Astrocyte of the spinal cord (primary cell): ENCODE measurements at places on chromosomes 5 and 9.

DNA sequence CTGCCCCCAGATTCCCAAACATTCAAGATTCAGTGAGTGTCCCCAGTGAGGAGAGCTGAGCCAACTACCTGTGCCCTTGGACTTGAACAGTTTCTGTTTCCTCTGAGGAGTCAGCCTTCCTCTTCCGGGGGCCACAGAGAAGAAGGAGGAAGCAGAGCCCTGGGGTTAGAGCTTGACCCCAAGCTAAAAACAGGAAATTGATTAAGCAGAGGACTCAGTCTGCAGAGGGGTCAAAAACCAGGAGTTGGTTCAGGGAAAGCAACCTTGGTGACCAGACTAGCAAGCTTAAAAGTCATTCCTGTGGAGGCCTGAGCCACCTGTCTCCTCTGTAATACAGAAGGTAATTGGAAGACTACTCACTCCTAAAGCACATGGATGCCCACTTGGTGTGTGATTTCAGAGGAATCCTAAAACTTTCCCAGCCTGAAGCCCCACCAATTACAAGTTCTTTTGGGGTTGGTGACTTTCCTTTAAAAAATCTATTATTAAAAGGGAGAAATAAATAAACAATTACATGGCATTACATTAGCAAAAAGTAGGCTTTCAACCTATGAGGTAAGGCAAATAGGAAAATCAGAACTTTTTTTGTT is 64.2 kb upstream of the SELENOP start:
- DNase-seq: no peak

DNA sequence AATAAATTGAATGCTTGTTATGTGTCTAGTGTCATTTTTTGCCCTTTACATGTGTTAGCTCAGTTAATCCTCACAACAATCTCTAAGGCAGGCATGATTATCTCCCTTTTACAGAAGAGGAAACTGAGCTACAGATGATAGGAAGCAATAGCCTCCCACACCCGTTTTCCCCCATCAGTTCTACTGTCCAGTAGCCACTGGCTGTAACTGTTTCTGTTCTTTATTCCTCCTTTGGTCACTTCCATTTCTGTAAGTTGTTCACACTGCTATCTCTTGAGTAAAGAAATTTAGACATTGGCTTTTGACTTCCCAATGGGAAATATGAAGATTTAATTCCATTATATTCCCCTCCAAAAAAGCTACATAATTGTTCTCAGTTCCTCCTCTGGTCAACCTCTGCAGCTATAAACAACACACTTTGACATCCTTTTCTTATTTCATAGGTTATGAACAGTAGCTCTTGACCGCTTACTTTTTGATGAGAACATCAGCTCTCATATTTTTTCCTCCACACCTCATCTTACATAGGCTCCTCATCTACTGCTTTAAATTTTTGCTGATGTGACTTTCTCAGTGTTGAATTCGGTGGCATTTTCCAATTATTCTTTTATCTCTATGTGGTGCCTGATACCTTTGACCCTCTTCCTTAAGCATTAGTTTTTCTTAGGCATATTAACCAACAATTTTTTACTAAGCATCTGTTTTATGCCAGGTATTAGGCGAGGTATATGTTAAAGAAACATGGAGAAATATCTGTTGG is 21.4 kb downstream of the SPZ1 start:
- no peak for DNase-seq

DNA sequence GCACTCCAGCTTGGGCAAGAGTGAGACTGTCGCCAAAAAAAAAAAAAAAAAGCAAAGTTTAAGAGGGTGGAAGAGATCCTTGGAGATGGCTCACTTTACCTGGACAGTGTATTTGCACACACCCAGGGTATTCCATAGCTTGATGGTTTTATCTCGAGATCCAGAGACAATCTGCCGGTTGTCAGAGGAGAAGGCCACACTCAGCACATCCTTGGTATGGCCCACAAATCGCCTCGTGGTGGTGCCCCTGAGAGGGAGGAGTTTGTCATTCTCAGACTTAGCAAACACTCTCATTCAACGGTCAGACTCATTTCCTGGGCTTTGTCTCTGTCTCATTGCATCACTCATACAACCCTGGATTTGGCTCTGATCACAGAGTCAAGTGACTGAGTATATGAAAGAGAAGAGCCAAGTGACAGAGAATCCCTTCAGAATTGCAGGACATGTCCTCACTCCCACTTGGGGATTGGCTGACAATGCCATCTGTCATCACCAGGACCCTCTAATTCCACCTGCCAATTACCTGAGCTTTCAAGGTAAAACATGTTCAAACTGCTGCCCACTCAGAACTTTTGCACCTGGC is 2.2 kb downstream of the RACK1 start:
- peak; percentile 77 for DNase-seq

GRCh38 chr5:134247428-134248224 is 21.8 kb upstream of the PPP2CA start:
- DNase-seq: peak; percentile 90

DNA sequence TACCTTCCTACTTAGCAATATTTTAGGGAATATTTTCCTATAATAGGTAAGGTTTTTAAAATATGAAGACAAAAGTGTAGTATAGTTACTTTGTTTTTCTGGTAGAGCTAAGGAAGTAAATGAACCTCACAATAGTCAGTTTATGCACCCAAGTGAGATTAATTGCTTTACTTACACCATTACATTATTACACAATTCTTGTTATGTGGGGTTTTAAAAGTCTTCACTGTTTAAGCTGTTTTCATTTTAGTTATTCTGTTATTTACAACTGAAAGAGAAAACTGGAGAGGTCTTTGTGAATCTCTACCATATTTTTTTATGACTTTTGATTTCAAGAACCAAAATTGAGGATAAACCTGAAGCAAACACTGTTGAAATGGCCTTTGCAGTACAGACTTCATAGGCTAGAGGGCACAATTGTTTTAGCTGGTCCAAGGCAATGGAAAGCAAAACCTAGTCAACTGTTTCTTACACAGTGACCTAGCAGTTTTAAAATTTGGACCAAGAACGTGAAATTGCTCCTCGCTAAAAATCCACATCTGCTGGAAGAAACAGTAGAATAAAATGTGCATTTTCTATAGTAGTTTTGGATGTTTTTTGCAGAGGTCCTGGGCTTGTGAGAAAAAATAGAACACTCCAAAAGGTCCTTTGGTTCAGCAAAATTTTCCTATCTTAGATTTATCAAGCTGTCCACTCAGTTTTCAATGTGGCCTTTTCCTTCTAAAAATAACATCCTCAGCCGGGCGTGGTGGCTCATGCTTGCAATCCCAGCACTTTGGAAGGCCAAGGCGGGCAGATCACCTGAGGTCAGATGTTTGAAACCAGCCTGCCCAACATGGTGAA is 66.4 kb upstream of the FER start:
- DNase-seq: peak; percentile 76

DNA sequence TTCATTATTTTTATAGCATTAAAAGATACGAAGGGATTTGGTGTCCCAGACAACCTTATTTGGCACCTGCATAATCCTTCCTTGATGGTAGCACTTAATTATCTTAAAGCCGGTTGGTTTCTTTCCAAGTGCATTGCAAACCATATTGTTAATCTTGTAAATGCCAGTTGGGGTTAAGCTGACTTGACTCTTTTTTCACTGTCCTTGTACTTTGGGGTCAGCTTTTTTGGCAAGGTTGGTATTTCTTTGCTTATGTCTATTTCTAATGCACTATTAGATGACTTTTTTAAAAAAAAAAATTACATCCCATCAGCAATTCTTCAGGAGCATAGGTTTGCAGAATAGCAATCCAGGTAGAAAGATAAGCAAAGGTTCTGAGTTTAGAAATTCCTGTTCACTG is 466.8 kb upstream of the TLE4 start:
- no peak for DNase-seq

DNA sequence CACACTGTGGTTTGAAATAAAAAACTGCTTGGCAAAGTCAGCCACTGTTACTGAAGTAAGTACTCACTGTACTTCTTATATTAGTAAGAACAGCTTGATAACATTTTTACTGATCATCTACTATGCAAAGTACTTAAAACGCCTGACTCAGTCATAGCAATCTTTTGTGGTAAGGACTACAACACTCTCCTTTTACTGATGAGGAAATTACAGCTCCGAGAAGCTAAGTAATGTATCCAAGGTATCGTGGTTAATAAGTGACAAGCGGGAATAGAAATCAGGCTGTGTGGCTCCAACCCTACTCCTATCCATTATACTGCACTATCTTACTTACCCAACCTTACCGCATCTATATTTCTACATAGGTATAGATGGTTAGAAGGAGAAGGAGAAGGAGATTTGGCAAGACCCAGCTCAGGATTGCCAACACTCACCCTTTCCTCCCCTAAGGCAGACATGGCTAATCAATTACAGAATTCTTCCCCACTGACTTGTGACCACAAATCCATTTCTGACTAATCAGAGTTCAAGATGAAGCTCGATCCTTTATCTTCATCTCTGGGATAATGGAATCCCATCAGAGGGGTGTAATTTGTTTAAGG is 281.4 kb downstream of the SPOCK1 start:
- DNase-seq: peak; percentile 23

- no peak for DNase-seq
Measured at GRCh38 chr5:175895686-175896102, 24.3 kb downstream of the CPLX2 start.

DNA sequence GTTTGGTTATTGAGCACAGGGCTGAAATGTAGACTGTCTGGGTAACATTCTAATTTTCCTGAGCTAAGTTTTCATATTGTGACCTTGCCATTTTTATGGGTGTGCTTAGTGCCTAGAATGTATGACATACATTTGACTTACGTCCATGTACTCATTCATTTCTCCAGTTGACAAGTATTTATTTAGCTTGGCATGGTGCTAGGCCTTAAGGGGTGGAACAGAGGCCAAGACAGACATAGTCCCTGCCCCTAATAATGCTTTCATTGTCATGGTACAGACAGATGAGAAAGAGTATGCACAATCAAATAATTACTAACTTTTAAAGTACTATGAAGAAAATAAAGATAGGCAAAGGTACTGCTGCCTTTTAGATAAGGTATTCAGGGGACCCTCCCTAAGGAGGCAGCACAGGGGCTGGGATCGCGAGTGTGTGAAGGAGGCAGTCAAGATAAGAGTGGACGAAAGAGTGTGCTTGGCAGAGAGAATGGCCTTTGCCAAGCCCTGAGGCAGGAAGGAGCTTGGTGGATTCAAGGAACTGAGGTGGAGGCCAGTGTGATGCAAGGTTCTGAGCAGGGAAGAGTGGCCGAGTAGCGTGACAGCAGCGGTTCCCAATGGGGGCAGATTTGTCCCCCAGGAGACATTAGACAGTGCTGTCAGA is 128.0 kb downstream of the PIP5K1B start:
- no peak for DNase-seq

- DNase-seq: no peak
Measured at GRCh38 chr9:81070689-81071088, 618.7 kb downstream of the TLE1 start.

DNA sequence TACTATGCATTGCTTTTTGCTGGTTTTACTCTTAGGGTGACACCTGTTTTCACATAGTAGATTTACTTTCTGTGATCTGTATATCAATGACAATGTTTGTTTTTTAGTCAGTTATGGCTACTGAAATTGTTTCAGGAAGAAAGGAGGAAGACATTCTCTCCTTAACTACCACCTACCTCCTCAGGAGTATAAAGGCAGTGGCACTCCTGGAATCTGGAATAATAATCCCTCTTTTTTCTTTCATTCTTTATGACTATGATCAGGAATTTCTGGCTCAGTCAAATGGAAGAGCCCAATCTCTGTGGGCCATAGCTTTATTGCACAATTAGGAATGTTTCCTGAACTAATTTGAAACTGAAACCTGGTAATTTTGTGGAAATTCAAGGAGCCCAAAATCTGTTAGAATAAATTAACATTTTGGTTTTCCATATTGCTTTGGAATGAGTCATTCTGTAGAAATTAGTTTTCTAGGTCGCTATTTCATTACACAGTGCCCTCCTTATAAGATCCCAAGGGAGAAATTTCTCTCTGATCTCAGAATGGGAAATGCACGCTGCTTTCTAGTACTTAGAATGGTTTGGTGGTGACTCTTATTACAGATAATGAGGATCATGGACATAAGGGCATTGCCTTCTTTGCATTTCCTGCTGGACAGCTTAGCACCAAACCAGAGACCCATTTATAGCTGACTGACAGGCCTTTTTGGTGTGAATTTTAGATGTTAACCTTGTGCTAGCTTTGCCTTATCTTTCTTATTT is 95.3 kb upstream of the VLDLR start:
- no peak for DNase-seq

DNA sequence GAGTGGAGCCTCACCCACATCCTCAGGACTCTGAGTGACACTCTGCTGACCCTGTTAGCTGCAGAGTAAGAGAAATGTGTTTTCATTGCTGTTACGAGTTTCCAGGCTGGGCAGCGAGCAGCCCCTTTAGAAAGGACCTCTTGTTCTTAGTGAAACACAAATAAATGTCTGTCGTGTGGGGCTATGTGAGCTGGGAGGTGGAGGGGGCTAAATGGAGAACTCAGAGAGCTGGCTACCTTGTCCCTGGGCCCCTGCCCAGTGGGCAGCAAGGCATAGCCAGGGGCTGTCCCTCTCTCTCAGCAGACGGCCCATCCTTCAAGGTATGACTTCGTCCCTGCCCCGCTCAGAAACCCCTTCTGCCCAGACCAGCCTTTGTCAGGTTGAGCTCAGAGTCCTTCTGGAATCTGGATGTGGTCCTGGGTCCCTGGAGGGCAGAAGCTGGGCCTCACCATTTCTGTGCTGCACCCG is 10.2 kb downstream of the DCANP1 start:
- DNase-seq: no peak

- no peak for DNase-seq
Measured at GRCh38 chr5:28544501-28544900, 1506.1 kb upstream of the CDH9 start.

DNA sequence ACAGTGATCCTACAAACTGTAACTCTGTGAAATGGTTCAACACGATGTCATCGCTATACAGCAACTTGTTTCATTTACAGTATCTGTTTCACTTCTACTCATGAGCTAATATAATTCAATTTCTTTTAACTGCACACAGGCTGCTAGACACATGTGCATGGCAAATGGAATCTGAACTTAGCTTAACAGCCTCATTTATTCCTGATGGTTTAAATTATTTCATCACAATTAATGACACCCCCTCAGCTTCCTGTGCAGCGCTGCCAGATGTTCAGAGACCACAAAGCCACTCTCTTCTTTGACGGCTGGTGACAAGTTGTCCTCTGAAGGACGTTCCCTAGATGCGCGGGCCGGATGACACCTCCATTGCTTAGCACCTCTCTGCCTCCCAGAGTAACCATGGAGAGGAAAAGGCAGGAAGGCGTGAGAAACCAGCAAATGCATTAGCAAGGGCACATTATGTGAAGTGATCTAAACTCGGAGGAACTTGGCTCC is 191.1 kb downstream of the BNC2 start:
- DNase-seq: peak; percentile 55

DNA sequence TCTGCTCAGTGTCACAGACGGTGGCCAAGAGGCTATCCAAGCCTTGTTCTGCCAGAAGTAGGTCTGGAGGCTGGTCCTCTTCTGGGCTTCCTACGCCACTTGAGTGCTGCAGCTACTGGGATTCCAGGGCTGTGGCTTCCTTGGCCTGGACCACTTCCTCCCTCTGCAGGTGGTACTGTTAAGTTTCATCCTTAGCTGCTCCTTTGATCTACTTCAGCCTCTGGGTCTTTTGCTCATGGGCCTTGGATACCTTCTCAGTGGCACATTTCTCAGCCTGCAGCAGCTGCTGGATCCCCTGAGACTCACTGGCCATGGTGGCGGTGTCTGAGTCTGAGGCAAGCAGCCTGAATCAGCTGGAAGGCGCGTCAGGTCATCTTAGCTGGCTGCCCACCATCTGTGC is 10.3 kb downstream of the CNOT8 start:
- DNase-seq: peak; percentile 25

GRCh38 chr5:848671-849111 is 2.1 kb downstream of the ZDHHC11 start:
- DNase-seq: no peak

- DNase-seq: no peak
Measured at GRCh38 chr5:136246632-136247031, 53.7 kb upstream of the SMIM32 start.
